ENCODE measurements at places on chromosomes 6 and 20. TPM values are rescaled to one million over a fixed set of nuclear protein-coding genes. Genes with fewer than 3 reads are reported as not detected.

Gene DZANK1
- total RNA-seq = 10.8 TPM

Gene PIM1
- 19.3 TPM for total RNA-seq

Gene NHLRC1
- total RNA-seq = 3.2 TPM

GRCh38 chr6:19444481-19444880 lies 392.7 kb upstream of the ID4 start:
- DNase-seq = no peak

GRCh38 chr6:7107578-7108195 lies at the start of gene RREB1:
TSS of gene RREB1 (plus strand) at chr6:7107961. CDS start at chr6:7181912, 73,951 bp downstream.
- no peak for DNase-seq

GRCh38 chr6:36928547-36928918 lies 26.0 kb upstream of the PI16 start:
- DNase-seq = no peak

GRCh38 chr6:30396833-30397479 lies 52.0 kb downstream of the RPP21 start:
- peak; percentile 80 for DNase-seq

Measured in dorsolateral prefrontal cortex (tissue), 122 donors.